ENCODE measurements at places on chromosomes 1 and 21.

GRCh38 chr1:172627702-172628101 is 31.2 kb upstream of the FASLG start:
- H3K4me3 ChIP-seq = no peak overlapping the region
- peaks cover 14% of the 10 kb centered on the region for H3K4me1 ChIP-seq
- DNase-seq = peak; percentile 39
- H3K36me3 ChIP-seq = no peaks in the 10 kb centered on the region
- no peaks in the 10 kb centered on the region for H3K27me3 ChIP-seq
- H3K27ac ChIP-seq = no peak overlapping the region

- peak; percentile 40 for DNase-seq
- peaks cover 3% of the 10 kb centered on the region for H3K36me3 ChIP-seq
- peak overlapping the region; percentile 78 for H3K27ac ChIP-seq
- H3K4me3 ChIP-seq = no peak overlapping the region
- peaks cover 53% of the 10 kb centered on the region for H3K4me1 ChIP-seq
Measured at GRCh38 chr1:12433323-12434053, 184.5 kb downstream of the DHRS3 start.

DNA sequence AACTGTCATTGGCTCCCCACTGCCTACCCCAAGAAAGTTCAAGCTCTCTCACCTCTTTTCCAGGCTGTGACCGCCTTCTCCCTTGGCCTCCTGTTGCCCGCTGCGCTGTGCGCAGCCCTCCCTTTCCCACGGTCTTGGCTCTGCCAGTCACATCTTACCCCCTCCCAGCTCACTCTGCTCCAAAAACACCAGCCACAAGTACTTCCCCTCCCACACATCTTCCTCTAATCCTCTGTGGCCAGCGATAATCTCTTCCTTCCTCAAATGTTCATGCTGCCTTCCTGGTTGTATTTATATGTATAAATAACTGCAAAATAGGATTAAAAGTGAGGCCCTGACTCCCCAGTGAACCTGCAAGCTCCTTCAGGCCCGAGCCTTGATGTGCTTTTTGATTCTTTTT is 81.8 kb downstream of the AJAP1 start:
- H3K27ac ChIP-seq = no peak overlapping the region
- DNase-seq = no peak
- peaks cover 8% of the 10 kb centered on the region for H3K4me1 ChIP-seq
- no peaks in the 10 kb centered on the region for H3K27me3 ChIP-seq
- no peaks in the 10 kb centered on the region for H3K36me3 ChIP-seq
- H3K4me3 ChIP-seq = no peak overlapping the region

DNA sequence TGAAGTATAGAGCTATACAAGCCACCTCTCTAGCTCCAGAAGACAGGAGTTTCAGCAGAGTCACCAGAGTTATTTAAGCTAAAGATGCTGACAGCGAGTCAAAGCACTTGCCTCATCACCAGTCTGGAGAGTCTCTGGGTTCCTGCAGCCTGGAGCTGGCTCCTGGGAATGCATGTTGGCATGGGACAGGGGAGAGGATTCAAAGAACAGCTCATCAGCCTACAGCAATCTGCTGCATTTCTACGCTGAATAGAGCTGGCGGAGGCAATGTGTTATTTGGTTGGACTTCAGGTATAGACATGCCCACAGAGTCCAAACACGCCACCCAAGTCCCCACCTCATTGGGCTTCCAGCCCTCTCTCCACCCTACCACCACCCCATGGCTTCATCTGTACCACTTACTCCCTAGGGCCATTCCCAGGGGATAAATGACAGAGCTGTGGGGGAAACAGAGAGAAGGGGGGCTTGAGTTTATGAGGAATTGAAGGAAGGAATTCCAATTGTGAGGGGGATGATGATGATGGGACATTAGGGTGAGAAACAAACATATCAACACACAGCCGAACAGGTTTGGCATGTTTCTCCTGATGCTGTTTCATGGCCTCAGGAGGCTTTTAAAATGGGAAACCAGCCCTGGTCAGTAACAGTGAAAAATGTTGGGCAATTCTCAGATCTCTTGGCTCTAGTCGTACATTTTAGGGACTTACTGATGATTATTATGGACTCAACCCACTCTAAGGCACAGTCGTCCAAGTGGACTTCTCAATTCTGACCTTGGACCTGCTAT is 58.4 kb downstream of the PLEKHA6 start:
- H3K27ac ChIP-seq = no peak overlapping the region
- no peak for DNase-seq
- no peaks in the 10 kb centered on the region for H3K27me3 ChIP-seq
- no peaks in the 10 kb centered on the region for H3K36me3 ChIP-seq
- H3K4me3 ChIP-seq = no peak overlapping the region

DNA sequence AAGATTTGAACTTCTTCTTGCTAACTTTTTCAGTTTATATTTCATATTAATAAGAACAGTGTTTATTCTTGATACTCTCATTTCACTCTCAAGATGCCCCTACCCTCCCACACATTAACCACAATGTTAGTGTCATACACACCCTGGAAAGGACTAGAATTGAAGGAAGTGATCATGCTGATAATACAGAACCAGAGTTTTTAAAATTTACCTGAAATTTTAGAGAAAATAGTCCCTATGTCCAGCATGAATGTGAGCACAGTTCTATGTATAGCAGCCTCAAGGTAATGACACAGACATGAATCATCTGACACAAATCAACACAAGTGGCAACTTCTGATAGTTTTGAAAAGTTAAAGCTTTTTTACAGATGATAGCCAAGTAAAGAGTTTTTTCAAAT is 26.0 kb downstream of the RGS1 start:
- DNase-seq = no peak
- no peak overlapping the region for H3K27ac ChIP-seq
- H3K27me3 ChIP-seq = no peaks in the 10 kb centered on the region
- H3K36me3 ChIP-seq = no peaks in the 10 kb centered on the region

- no peaks in the 10 kb centered on the region for H3K36me3 ChIP-seq
- H3K4me3 ChIP-seq = no peak overlapping the region
- no peak for DNase-seq
- no peak overlapping the region for H3K27ac ChIP-seq
- no peaks in the 10 kb centered on the region for H3K4me1 ChIP-seq
Measured at GRCh38 chr1:110196917-110197765, 13.0 kb upstream of the KCNC4 start.

- H3K36me3 ChIP-seq = no peaks in the 10 kb centered on the region
- H3K27ac ChIP-seq = no peak overlapping the region
- H3K4me1 ChIP-seq = no peaks in the 10 kb centered on the region
- no peak overlapping the region for H3K4me3 ChIP-seq
- no peak for DNase-seq
Measured at GRCh38 chr1:192628396-192629057, 7.4 kb upstream of the RGS13 start.

GRCh38 chr1:94183197-94183815 is 54.1 kb downstream of the ARHGAP29 start:
- H3K4me1 ChIP-seq = no peaks in the 10 kb centered on the region
- DNase-seq = no peak
- no peak overlapping the region for H3K4me3 ChIP-seq
- no peaks in the 10 kb centered on the region for H3K27me3 ChIP-seq
- no peaks in the 10 kb centered on the region for H3K36me3 ChIP-seq

Data from natural killer cell (primary cell).